Tibial nerve (tissue), 4 donors: ENCODE measurements at places on chromosomes 7 and 10. TPM values are rescaled to one million over a fixed set of nuclear protein-coding genes. Genes with fewer than 3 reads are reported as not detected.
A peak's percentile ranks its signal among the peaks of the same experiment; 100 is the strongest.

DNA sequence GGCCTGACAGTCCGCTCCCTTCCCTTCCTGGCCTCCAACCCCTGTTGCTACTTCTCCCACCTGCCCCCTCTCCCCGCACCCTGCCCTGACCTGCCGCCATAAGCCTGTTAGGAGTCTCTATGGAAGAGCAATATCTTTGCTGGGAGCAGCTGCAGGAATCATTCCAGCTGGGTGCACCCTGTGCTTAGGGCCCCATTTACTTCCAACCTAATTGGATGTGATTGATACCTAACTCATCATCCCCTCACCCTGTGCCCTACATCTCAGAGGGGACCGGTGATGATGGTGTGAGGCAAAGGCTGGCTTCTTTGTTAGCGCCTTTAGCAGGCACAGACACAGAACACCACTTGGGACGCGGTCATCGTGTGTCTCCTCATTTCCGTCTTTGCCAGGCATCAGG, 80.0 kb upstream of the FAM180A start:
- no peak for DNase-seq

GRCh38 chr10:2964632-2965296, 102.6 kb upstream of the PFKP start:
- DNase-seq: no peak

Gene GJD4
- not detected for total RNA-seq

DNA sequence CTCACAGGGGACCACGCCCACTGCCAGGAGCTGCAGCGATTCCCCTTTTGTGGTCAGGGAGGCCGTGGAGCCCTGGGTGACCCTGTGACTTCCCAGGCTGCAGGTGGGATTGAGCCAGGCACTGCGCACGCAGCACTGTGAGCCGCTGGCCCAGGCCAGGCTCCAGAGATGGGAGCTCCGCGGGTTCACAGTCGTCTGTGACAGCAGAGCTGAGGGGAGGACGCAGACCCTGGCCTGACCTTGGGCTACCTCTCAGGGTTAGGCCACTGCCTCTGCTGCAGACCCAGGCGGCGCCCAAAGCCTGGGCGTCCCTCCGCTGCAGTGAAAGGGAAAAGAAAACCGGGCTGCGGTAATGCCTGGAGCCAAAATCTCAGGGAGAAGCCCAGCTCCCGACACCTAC, 107.5 kb upstream of the GPR26 start:
- no peak for DNase-seq

Gene CCDC172
- not detected for total RNA-seq

Gene SKAP2
- total RNA-seq: 14.1 TPM

DNA sequence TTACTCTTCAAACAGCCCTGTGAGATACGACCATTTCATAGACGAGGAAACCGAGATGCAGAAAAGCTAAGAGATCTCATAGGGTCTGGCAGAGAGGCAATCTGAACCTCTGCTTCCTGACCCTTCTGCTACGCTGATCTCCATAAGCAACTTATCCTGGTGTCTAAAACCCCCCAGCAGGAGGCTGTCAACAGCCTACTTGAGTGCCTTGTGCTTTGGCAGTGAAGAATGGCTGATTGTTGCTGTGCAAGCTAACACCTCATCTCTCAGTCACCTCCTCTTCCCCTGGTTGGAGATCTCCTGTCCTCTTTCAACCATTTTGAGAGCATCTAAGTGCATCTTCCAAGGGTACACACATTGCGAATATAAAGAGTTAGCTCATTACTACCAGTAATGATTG, 86.2 kb downstream of the AOAH start:
- DNase-seq: no peak

Gene ZNF804B
- not detected for total RNA-seq

GRCh38 chr10:52314822-52315552, 906 bp downstream of the DKK1 start:
- no peak for DNase-seq

- no peak for DNase-seq
Observed at GRCh38 chr10:96967847-96968246, 135.7 kb downstream of the LCOR start.

DNA sequence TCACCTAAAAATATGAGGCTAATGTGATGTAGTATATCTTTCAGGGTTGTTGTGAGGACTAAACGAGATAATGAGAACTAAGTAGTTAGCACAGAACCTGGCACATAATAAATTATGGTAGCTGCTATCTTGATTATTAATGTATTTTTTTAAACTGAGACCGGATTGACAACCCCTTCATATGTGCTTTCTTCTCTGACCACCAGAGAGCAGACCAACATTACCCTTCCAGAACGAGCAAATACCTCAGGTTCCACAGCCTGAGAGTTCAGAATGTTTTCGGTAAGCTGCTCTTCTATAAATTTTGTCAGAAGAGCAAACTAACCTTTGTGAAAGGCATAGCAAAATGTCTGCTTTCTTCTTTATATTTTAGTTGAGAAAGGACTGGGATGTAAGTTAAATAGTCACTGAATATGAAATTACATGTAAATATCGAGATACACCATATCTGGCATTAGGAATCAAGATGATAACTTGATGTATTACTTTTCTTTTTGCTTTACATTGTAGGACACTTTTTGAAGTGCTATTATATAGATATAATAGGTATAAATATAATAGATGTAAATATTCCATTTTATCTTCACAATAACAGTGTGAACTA, 13.6 kb upstream of the BPGM start:
- no peak for DNase-seq

DNA sequence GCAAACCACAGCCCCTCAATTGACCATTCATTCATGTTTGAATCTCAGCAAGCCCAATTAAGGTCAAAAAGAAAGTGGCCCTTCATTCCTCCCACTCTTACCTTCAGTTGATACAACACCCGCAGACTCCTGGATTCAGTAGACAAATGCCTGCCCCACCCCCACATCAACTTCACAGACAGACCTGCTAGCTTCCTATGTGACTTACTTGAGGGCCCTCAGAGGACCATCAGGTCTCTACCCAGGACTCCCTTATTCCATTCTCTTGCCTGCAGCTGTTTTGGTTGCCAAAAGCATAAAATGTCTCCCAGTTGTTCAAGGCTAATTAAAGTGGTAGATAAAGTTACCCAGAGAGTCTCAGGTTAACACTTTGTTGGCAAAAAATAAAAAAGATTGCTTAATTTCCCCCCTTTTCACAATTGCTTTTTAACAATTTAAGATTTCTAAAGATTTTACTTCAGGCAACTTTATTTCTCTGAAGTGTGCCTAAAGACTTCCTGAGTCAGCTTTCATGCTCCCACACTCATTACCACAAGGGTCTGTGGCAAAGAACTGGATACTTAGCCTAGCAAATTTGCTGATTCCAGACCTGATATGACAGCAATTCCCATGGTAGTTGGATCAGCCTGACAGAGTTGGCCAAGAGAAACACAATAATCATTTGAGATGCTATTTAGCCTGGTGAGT, 3.3 kb upstream of the MTERF1 start:
- no peak for DNase-seq

- no peak for DNase-seq
Observed at GRCh38 chr7:30721211-30721610, 30.7 kb upstream of the INMT start.

Gene ITGB8
- total RNA-seq: 606 TPM

Gene ENKUR
- not detected for total RNA-seq

DNA sequence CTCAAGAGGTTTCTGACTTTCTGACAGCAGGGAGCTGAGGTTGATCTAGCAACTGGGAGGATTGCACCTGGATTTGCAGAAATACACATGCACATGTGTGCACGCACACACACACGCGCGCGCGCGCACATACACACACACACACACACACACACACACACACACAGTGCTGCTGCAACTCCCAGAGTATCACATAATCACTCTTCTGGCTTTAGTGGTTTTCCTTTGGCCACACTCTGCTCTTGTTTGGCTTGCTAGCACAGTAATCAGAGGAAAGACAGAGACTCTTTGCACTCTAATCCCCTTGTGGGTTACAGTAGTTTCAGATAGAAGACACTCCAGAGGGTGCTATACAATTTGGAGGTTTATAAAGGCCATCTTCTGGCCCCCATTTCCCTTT, 705.0 kb downstream of the AUTS2 start:
- no peak for DNase-seq

Gene SLC16A9
- total RNA-seq: 0.78 TPM

DNA sequence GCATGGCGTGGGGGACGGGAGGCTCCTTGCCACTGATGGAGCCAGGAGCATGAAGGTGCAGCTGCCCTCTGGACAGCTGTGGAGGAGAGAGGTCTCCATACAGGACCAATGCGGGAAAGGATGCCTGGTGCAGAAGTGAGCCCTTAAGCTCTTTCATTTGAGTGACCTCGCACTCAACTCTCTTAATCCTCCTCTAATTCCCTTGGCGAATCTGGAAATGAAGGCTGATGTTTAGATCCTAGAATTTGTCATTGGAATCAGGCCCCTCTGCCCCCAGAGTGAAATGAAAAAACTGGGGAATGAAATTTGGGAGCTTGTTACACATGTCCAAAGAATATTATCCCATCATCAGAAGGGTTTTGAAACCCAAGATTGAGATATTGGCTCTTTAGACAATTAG, 639.5 kb downstream of the LRMDA start:
- no peak for DNase-seq

Gene CFAP69
- total RNA-seq: 51.1 TPM

- DNase-seq: no peak
Observed at GRCh38 chr10:4024027-4024426, 239.0 kb upstream of the KLF6 start.

Gene CFAP43
- 1.7 TPM for total RNA-seq

- no peak for DNase-seq
Observed at GRCh38 chr10:69333205-69333604, 54.9 kb downstream of the HK1 start.

Gene ZNF503
- total RNA-seq: 15.9 TPM

DNA sequence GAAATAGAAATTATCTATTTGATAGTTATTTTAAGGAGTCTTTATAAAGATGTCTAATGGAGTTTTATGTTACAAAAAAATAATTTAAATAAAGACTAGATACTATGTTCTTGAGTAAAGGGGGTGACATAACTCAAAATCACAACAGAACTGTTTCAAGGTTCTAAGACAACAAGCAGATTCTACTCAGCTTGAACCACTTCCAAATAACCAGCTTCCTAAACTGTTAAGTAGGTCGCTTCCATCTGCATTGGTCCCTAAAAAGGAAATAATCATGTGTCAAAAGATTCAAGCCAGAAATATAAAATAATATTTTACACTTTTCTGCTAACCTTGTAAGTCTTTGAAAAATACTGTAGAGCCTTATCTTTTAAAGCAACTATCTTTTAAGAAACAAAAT, 14.1 kb downstream of the SEM1 start:
- DNase-seq: no peak

DNA sequence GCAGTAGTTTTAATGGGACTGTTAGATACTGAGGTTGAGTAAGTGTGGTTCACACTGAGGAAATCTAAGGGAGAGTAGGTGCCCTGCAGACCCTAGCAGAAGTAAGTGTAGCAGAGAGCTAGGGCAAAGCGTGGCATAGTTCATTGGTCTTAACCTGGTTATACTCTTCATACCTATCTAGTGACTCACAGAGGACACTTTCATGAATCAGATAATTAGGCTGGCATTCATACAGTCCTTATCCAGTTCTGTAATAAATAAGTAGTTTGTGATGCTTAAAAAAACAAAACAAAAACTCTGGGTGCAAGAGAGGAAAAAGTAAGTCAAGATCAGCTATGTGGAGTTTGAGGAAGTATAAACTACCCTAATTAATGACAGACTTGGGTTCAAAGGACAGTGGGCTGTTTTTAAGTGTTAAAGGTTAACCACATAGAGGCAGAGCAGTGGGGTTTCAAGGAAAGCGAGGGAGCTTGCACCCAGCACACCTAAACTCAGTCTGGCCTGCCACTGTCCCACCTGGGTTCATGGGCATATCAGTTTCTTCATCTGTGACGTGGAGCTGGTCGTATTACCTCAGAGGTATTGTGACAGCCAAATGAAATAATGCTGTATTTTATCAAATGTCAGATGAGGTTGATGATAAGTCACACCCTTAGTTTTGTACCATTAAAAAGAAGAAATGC, 27.1 kb downstream of the LMTK2 start:
- DNase-seq: no peak

DNA sequence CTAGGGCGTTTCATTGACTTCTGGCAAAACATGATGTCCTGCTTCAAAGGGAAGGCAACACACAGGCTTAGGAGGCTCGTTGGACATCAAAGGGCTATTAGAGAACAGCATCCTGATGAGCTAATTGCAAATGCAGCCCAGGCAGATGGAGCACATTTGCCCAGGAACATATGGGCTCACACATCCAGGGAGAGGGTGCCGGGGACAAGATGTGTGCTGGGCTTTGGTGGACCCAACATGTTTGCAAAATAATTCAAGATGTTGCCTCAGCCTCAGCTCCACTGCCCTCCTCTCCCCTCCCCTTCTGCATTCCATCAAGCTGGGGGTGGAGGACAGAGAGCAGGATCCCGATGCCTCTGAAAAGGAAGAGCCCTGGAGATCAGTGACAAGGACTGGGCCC, 217.1 kb upstream of the ZMIZ1 start:
- DNase-seq: peak; percentile 30

Gene HECW1
- 10.9 TPM for total RNA-seq

- no peak for DNase-seq
Observed at GRCh38 chr10:114571316-114571999, 86.6 kb downstream of the ABLIM1 start.

Gene BICC1
- total RNA-seq: 31.0 TPM

DNA sequence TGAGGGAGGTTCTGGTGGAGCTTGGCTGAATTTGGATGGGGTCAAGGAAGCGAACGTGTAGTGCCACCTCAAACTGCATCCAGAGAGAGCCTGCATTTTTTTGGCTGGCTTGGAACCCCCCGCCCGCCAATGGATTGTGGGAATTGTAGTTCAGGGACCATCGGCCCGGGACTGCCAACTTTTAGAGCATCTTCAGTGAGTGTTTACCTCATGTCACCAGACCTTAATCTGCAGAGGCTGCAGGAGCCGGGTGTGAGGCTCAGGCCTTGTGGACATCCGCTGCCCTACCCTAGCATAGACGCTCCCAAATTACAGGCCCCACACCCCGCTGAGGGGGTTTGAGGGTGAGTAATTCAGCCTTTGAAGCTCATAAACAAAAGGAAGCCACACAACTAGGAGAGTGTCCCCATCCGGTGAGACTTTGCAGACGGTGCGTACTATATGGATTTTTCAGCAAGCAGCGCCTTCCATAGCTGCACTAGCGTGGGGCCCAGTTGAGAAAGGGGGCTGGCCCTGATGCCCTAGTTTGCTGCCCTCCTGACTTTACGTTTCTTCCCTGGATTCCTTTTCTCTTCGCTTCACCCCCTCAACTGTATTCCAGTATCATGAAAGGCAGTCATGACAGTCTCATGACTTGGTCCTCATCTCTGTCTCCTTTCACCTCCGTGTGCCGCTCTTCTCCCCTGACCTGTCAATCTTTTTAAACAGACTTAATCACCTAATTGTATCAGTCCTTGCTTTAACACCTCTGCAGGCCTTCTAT, 717 bp downstream of the CNPY4 start:
- peak; percentile 51 for DNase-seq

Gene CC2D2B
- 1.8 TPM for total RNA-seq

GRCh38 chr7:44431091-44431608, 59.3 kb downstream of the NUDCD3 start:
- DNase-seq: no peak
